ENCODE measurements at places on chromosomes 2 and 18.

GRCh38 chr18:26429535-26430226 is 118.7 kb downstream of the KCTD1 start:
- no peak for DNase-seq

DNA sequence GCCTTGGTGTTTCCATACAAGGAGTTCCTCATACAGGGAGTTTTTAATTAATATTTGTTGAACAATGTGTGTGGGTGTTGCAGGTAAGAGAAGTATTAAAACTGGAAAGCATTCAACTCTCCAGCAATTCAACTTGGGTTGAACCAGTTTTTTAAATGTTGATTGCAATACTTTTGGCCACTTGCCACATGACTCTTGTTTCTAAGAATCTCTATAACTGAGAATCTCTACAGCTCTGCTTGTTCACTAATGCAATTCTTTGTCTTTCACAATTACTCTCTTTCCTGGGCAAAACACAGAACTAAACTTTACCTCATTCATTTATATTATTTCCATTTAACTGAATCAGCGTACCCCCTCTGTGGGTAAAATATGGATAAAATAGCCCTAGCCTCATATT is 429.4 kb downstream of the ARHGAP15 start:
- no peak for DNase-seq

GRCh38 chr2:100563407-100564247 is 834 bp downstream of the PDCL3 start:
- DNase-seq, result no peak

DNA sequence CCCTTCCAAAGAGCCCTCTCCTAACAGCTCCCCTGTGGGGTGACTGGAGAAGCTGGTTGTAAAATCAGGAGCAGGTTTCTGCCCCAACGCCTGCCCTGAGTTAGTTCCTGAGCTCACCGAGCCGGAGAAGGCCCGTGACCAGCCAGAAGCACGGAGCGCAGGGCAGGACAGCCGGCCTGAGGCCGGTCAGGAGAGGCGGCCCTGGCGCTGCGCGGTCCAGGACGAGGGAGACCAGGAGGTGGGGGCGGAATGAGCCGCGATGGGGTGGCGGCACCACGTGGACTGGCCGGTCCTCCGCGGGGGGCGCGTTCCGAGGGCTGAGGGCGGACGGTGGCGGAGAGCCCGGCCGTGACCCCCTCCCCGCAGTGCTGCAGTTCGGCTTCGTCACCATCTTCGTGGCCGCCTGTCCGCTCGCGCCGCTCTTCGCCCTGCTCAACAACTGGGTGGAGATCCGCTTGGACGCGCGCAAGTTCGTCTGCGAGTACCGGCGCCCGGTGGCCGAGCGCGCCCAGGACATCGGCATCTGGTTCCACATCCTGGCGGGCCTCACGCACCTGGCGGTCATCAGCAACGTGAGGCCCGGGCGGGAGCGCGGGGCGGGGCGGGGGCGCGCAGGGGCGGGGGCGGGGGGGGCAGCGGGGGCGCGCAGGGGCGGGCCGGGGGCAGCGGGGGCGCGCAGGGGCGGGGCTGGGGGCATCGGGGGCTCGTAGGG is 29.0 kb downstream of the ANO7 start:
- DNase-seq, result no peak

- no peak for DNase-seq
Measured at GRCh38 chr2:173667415-173667814, 297.8 kb downstream of the SP3 start.

DNA sequence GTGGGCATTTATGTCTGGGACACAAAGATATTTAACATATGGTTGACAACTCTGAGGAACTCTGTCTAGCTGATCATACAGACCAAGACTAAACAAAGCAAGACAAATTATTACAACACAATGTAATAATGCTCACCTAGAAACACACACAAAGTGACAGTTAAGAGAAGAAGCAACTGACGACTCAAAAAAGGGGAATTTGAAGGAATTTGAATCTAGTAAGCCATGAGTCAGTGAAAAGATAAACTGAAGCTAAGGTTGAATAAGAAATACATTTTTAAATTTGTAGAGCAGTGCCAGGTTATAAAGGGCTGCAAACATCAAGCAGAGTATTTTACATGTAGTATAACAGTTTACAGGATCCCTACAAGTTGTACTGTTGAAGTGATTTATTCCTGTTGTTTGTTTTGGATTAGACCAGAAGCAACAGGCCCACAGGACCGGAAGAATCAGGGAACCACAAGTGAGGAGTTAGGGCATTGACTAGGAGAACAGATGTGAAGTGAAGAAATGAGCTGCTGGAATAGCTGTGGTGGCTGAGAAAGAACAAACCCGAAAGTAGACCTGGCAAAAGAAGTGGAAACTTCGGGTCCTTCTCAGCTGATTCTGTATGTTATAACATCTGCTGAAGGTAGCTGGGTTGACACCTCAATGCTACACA is 35.6 kb downstream of the IFIH1 start:
- no peak for DNase-seq

DNA sequence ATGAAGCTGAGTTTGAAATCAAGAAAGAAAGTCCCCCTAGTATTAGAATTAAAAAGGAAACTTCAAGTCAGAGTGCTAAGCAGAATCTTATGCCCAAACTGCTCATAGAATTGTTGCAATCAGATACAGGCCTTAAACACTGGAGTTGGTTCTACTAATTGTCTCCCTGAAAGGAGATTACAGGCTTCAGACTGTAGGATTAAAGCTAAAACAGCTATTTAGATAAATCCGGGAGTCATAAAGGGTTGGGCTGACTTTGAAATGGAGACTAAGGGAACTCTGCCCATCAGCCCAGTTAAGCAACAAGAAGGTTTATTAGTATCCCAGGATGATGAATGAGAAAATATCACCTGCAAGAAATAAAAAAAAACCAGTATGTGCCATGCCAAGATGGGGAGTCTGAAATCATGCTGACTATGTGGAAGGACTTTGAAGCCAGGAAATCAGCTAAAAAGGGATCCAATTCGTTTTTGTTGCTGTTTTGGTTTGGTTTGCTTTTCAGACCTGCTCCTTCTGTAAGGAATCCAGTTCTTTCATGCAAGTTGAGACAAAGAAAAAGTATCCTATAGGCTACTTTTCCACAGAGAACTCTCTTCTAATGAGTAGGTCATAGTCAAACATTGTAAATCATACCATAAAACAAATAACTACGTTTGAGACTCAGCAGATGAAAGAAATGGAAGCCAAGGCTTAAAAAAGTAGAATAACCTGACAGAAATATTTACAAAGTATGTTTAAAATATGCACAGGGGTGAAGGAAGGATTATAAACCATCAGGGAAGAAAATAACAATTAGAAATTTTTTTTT is 37.6 kb upstream of the MSTN start:
- no peak for DNase-seq

DNA sequence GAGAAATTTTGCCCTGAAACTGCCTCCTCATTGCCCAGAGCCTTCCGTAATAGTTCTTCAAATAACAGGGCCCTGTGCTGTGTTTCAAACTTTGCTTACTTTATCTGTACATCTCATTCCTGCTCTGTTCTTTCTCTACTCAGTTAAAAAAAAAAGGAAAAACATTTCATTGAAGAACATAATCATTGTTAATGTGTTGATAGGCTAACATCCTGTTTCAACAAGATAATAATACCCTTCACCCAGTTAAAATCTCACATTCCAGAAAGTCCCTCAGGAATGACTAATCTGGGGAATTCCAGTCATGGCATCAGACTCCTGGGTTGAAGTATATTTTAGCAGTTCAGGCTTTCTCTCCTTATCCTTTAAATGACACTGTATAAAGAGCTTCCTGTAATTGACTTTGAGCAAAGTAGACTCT is 45.6 kb upstream of the ITGAV start:
- DNase-seq, result no peak

GRCh38 chr2:216015722-216016464 is 2.5 kb upstream of the MREG start:
- no peak for DNase-seq

DNA sequence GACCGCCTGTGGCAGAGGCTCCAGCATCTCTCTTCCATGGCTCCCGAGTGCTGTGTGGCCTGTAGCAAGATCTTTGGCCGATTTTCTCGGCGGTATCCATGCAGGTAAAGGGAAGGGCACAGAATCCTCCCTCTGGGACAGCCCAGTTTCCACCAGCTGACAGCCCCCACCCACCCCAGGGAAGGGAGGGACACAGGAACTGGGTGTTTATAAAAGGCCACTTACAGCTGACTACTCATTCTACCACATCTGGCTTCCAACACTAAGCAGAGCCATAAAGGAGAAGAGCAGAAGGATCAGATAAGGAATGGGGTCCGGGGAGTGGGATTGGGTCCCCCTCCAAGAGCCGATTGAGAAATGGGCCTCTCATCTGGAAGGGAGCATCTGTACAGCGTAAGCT is 20.2 kb downstream of the RUFY4 start:
- DNase-seq, result no peak

DNA sequence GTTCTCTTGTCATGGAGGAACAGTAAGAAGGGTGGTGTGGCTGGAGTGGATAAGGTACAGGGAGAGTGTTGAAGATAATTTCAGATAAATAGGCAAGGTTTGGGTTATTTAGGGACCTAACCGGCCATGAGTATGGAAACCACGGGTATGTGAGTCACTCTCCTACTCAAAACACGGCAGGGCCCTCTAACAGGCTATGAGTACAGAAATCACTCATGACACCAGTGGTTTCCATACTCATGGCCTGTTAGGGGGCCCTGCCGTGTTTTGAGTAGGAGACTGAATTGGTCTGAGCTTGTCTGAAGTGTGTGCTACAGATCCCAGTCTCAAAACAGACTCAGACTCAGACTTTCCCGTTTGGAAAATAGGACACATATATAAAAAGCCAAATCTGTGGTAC is 428.4 kb upstream of the HNMT start:
- DNase-seq, result no peak

GRCh38 chr2:20185176-20186022 is 39.5 kb downstream of the SDC1 start:
- DNase-seq, result no peak

- no peak for DNase-seq
Measured at GRCh38 chr18:31661965-31662364, 22.4 kb downstream of the B4GALT6 start.

- no peak for DNase-seq
Measured at GRCh38 chr2:174335988-174336500, 1.3 kb downstream of the SP9 start.

GRCh38 chr2:239381709-239382134 is 19.1 kb downstream of the HDAC4 start:
- no peak for DNase-seq

DNA sequence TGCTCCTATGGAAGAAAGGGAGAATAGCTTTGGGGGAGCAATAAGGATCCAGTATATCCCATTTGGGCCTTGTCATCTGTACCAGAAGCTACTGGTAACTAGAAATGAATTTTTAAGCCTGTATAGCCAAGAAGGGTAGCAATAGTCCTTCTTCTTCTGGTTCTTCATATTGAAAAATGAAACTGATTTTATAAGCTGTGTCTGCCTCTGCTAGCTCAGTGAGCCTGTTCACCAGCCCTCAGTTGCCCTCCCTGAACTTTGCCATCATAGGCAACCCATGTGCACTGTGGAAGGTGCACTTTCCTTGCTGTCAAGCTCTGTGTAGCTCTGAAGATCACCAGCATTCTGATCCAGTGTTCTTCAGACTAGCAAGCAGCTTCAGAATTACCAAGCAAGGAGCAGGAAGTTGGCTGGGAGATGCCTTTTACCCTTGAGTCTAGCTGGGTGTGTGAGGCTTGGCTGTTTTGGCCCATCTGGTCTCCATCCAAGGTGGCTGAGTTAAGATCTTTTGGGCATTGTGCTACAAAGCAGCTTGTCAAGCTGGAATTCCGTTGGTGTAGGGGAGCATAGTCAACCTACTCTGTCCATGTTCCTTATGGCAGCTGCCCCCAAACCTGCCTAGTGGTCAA is 55.8 kb upstream of the MGAT5 start:
- no peak for DNase-seq

DNA sequence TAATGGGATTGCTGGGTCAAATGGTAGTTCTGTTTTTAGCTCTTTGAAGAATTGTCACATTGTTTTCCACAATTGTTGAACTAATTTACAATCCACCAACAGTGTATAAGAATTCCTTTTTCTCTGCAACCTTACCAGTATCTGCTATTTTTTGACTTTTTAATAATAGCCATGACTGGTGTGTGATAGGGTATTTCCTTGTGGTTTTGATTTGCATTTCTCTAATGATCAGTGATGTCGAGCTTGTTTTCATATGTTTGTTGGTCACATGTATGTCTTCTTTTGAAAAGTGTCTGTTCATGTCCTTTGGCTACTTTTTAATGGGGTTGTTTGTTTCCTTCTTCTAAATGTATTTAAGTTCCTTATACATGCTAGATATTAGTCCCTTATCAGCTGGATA is 322.3 kb downstream of the CDH2 start:
- DNase-seq, result no peak

DNA sequence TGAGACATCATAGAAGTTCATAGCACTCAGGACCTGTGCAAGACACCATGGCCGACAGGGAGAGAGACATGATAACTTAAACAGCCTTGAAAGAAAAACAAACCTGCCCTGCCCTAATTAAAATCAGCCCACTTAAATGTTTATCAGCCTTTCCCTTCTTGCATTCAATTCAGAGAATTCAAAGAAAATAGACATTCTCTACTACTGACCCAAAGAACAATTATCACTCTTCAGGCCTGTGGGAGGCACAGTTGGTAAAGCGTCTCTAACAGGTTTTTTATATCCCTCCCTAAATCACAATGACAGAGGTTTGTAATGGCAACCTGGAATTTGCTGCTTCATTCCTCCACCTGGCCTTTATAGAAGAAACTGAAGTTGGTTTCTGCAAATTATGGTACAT is 1.7 kb downstream of the CDK15 start:
- DNase-seq, result no peak

GRCh38 chr2:85503168-85503850 is 35.7 kb upstream of the MAT2A start:
- no peak for DNase-seq

GRCh38 chr2:53544871-53545558 is 222.6 kb upstream of the CHAC2 start:
- no peak for DNase-seq

- no peak for DNase-seq
Measured at GRCh38 chr2:220913384-220913783, 658.7 kb downstream of the EPHA4 start.

DNA sequence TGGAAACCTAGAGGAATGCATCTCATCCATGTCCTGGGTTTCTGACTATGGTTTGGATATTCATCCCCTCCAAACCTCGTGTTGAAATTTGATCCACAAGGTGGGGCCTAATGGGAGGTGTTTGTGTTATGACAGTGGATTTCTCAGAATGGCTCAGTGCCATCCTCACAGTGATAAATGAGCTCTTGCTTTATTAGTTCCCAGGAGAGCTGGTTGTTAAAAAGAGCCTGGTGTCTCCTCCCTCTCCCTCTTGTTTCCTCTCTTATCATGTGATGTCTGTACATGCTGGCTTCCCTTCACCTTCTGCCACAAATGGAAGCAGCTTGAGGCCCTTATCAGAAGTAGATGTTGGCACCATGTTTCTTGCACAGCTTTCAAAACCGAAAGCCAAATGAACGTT is 424.3 kb downstream of the DCC start:
- no peak for DNase-seq

GRCh38 chr2:8033546-8034096 is 648.2 kb upstream of the ID2 start:
- no peak for DNase-seq

GRCh38 chr2:34308140-34308539 is 709.0 kb upstream of the FAM98A start:
- DNase-seq, result no peak

- DNase-seq, result no peak
Measured at GRCh38 chr18:22711192-22711685, 221.9 kb upstream of the RBBP8 start.

- DNase-seq, result no peak
Measured at GRCh38 chr2:200814276-200814815, 2.6 kb downstream of the BZW1 start.

- no peak for DNase-seq
Measured at GRCh38 chr2:138831691-138832090, 51.5 kb upstream of the NXPH2 start.

GRCh38 chr2:122851161-122851560 is 1095.7 kb downstream of the TSN start:
- no peak for DNase-seq

Measured in stimulated activated CD8-positive, alpha-beta memory T cell treated with anti-CD3 and anti-CD28 coated beads, Interleukin-7, amount 100 ng/mL, for 4 hours (primary cell).